Panc1 (cell line): ENCODE measurements at places on chromosomes 7 and 10. TPM values are rescaled to one million over a fixed set of nuclear protein-coding genes. Genes with fewer than 3 reads are reported as not detected.

The VWDE gene
- 8.5 TPM for total RNA-seq

The PLXNA4 gene
- total RNA-seq, result 0.10 TPM

The OGDHL gene
- total RNA-seq, result 1.3 TPM

DNA sequence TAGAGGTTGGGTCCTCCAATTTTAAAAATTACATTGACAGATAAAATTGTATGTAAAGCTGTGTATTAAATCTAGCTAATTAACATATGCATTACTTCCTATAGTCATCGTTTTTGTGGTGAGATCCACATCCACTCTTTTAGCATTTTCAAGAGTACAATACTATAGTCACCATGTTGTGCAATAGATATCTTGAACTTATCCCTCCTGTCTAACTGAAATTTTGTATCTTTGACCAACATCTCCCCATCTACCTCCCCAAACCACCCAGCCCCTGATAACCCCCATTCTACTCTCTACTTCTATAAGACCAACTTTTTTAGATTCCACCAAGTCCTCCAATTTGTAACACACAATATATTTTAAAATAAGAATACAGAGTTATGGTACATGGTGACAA is 208.0 kb downstream of the RELN start:
- DNase-seq, result no peak

DNA sequence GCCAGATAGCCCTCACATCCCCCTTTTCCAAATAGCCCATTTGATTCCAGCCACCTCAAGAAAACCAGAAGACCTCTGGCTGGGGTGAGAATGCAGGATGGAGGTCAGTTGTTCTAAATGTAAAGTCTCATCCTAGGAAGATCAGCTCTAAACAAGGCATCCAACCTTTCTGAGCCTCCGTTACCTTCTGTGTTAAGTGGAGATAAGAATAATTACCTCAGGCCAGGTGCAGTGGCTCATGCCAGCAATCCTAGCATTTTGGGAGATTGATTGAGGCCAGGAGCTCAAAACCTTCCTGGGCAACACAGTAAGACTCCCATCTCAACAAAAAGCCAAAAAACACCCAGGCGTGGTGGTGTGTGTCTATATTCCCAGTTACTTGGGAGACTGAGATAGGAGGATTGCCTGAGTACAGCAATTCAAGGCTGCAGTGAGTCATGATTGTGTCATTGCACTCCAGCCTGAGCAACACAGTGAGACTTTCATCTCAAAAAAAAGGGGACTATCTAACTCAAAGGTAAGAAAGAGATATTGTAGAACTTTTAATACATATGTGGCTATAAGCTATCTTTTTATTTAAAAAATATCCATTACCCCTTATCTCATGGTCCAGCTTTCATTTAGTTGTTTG is 43.5 kb downstream of the PRTFDC1 start:
- no peak for DNase-seq

DNA sequence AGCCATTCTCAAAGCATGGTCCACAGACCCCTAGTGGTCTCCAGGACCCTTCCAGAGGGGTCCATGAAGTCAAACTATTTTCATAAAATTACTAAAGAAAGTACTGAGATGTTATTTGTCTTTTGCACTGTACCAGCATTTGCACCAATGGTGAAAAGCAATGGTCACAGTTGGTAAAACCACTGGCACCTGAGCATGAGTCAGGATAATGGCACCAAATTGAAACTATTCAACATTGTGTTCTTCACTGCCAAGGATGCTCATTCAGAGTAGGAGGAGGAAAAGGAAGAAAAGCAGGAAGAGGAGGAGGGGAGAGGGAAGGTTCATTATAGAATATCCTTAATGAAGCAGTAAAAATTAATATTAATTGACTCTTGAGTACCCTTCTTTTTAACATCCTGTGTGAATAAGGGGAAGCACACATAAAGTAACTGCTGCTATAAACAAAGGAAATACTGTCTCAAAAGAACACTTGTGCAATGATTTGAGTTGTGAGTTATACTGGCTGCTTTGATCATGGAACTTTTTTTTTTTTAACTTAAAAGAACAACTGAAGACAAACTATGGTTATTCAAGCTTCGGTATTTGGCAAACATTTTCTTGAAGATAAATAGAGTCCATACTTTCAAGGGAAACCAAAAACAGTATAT is 60.2 kb downstream of the MPP7 start:
- no peak for DNase-seq

GRCh38 chr7:117048114-117048866 is 95.0 kb downstream of the ST7 start:
- DNase-seq, result no peak

DNA sequence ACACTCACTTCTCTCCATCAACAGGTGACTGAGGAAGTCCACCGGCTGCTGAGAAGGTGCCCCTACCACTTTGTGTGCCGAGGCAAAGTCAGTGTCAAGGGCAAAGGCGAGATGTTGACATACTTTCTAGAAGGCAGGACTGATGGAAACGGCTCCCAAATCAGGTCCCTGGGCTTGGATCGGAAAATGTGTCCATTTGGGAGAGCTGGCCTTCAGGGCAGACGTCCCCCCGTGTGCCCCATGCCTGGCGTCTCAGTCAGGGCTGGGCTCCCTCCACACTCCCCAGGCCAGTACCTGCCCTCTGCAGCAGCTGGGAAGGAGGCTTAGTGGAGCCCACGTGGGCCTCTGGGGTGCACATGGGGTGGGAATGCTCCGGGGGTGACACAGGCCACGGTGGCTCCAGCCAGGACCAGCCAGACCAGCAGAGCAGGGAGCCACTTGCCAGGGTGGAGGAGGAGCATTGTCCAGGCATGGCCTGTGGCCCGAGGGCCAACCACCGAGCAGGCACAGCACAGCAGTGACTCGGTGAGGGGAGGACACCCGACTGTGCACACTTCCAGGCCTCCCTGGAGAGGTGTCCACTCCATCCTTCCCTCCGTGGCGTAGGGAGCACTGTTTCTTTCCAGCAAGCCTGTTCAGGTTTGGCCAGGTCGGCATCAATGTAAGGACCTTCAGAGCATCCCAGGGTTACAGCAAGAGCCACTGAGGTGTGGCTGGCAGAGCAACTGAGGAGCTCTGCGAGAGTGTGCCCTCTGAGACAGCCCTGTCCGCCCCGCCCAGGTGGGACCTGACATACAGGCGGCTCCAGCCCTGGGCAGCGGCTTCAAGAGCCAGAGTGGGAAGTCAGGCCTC is 139.7 kb downstream of the ADCY1 start:
- DNase-seq, result no peak

DNA sequence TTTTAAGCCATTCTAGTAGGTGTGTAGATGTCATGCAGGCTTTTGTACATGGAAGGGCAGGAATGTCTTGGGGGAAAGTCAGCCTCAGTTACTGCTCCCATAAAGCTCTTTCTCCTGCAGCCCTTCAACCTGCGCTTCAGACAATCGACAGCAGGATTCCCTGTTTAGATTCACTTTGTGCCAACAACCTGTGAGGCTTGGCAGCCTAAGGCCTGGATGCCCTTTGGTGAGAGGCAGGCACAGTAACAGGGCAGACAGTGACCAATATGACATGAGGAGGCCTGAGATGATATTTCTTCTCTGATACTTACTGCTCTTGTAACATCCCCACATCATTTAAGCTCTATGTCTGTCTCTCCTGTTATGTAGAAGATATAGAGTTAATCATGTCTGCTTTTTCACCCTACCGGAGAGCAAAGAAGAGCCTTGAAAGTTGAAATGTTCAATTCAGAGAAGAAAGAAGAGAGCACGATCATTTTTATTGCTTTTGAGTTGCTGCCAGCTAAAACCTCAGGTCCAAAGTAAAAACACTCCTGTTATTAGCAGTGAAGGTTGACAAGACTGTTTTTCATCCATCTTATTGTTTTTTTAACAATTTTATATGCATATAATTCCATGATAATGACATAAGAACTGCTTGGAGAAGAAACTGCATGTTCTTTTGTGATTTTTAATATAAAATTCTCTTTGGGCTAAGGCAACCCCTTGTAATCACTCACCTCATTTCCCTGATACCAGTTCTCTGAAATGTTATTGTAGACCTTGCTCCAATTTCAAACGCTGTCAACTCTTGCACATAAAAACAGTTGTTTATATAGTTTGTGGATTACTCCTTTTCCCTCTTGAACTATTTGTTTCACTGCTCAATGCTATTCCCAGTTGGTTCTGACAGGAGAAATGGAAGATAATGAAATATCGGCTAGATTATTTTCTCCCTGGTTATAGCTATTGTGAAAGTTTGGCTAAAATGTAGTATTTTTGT is 140.9 kb downstream of the GALNT17 start:
- DNase-seq, result no peak

GRCh38 chr10:123151737-123152135 is 2.5 kb upstream of the BUB3 start:
- no peak for DNase-seq

GRCh38 chr10:126104767-126105166 is 208.4 kb downstream of the FANK1 start:
- no peak for DNase-seq

DNA sequence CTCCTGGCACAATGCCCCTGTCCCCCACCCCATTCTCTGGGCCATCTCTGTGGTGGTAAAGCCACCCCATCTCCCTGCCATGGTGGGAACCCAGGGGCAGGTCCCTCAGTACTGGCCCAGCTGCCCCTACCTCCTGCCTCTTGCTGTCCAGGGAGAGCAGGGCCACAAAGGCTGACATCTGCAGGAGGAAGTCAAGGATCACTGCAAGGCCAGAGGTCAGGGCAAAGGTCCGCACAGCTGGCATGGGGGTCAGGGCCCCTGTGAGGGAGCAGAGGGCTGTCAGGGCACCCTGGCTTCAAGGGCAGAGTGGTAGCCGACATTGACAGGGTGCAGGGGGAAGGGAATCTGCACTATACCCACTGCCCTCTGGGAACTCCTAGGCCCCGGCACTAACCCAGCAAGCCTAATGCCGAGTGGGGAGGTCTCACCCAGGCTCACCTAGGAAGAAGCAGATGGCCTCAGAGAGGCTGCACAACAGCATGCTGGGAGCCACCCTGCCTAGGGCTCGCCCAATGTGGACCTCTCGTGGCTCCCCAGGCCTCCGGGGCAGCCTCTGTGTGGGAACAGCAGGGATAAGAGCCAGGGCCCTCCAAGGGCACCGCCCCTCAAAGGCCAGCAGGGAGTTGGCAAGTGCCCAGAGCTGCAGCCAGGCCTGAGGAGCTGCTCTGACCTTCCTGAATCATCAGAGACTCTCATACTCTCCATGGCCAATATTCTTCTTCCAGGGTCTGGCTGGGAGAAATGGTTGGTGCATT is 7.7 kb downstream of the NPC1L1 start:
- no peak for DNase-seq

GRCh38 chr7:130923365-130923764 is 189.4 kb upstream of the KLF14 start:
- DNase-seq, result no peak

DNA sequence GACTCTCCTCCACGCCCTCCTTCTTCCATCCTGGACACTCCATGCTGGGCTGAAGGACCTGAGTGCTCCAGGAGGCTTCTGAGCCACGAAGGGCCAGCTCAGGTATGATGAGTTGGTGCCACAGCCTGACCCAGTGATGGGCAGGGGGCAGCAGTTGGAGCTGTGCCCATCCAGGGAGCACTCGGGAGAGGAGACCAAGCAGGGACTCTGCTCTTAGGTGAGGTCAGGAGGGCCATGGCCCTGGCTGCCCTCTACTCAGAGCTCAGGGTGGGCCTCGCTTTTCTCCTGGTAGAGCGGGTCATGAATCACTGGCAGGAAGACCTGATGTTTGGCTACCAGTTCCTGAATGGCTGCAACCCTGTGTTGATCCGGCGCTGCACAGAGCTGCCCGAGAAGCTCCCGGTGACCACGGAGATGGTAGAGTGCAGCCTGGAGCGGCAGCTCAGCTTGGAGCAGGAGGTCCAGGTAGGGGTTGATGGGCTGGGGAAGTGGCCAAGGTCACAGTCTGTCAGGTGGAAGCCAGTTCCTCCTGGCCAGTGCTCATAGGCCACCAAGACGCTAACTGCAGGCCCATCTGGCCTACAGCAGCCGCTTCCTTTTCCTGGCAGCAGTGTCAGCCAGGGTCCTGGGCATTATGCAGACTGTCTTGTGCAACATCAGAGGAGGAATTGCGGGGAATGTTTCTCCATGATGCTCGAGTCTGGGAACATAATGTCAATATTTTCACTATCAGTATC is 50.8 kb downstream of the ALOX5 start:
- no peak for DNase-seq

- no peak for DNase-seq
Measured at GRCh38 chr10:126892226-126893175, 12.7 kb upstream of the DOCK1 start.

DNA sequence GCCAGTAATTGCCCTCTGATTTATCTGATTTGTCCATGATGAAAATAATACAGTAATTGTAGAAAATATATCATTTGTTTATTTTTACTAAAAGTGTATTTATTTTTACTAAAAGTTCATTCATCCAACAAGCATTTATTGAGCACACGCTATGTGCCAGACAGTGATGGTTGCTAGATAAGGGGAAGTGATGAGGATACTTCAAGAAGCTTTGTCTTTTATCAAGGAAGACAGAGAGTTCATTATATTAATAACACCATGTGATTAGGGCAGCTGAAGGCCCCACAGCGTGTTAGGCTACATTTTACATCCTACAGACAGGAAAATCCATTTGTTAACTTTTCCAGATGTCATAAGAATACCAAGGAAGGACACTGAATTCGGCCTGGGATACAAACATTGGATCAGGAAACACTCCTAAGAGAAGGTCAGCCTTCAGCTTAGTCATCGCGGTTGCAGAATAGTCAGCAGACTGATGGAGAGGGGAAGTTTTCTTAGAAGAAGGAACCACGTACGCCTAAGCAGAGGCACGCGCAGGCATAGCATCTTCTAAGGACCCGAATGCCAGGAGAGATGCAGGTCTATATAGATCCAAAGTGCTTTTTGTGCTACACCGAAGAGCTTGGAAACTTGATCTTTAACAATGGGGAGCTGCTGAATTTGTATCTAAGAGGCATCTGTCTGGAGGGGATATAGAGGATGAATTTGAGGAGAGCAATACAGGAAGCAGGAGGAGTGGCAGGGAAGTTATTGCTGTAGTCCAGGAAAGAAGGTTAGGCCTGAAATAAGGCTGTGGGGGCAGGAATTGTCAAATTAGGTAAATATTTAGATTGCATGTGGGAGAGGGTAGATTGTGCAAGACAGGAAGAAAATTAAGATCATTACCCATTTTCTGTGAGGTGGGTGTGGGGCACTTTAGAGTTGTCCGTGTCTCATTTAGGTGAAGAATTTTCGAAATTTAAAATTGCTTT is 85.7 kb downstream of the LRGUK start:
- no peak for DNase-seq

GRCh38 chr7:32379510-32380112 is 110.6 kb downstream of the LSM5 start:
- DNase-seq, result no peak

GRCh38 chr10:103431902-103432301 is 20.3 kb downstream of the CALHM2 start:
- DNase-seq, result no peak
